ENCODE measurements at places on chromosomes 2 and 18.

DNA sequence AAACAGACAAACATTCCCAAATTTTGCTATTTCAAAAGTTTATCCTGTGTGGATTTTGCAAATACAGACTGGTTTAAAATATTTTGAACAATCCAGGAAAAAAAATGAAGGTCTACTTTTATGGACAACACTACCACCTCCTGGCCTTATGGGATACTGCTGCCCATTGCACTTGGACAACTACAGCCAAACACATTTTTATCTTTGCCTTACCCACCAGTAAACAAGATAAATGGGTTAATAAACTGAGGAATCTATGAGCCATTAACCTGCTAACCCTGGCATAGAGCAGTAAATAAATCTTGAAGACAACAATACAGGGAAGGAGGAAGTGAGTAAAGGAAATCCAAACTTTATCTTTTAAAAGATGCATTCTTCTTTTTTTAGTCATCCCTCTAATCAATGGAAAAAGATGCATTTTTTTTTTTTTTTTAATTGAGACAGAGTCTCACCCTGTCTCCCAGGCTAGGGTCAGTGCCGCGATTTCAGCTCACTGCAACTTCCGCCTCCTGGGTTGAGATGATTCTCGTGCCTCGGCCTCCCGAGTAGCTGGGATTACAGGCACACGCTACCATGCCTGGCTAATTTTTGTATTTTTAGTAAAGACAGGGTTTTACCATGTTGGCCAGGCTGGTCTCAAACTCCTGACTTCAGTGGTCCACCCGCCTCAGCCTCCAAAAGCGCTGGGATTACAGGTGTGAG, 2.1 kb upstream of the SPIRE1 start:
- peak; percentile 10 for DNase-seq

DNA sequence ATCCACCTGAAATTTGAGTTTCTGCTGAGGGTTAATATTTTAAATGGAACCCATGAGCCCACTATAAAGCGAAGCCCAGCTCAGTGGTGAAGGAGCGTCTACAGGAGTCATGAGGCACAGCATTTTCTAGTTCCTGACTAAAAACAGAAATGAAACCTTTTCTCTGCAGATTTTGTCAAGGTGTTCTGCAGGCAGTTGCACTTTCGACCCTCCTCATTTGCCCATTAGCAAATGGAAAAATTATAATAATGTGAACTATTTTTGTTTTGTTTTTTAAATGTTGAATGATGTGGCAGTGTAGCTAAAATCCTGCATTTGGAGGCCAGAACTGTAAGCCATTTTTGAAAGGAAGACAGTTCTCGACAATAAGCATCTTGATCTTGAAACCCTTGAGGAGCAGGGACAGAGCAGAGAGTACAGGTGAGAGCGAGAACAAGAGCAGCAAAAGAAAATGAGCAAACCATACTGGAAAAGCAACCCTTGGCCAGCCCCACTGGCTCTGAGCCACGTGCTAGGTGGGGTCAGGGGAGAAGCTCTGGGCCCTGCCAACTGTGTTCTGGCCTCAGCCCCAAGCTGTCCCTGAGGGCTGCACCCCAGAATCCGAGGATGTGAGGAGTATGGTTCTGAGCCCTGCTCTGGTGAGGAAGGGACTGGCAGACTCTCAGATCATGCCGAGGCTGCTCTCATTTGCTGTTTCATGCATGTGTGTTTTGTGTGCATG, 26.4 kb upstream of the COPS8 start:
- no peak for DNase-seq

DNA sequence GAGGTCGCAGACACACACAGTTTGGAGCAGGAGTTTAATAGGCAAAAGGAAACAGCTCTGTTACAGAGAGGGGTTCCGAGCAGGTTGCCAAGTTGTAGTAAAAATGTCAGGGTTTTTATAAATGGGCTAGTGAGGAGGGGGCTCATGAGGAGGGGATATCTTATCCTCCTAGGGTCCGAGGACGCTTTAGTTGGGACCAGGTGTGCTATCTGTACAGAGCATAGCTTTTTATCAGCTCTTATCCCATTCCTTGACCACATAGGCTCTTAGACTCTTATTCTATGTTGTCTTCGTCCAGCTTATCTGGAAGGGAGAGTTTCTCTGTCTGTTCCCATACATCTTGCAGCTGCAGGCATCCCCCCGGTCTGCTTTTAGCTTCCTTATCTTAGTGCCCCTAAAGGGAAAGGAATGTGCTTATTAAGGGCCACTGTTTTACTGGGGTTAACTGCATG, 44.7 kb downstream of the PDK1 start:
- no peak for DNase-seq

DNA sequence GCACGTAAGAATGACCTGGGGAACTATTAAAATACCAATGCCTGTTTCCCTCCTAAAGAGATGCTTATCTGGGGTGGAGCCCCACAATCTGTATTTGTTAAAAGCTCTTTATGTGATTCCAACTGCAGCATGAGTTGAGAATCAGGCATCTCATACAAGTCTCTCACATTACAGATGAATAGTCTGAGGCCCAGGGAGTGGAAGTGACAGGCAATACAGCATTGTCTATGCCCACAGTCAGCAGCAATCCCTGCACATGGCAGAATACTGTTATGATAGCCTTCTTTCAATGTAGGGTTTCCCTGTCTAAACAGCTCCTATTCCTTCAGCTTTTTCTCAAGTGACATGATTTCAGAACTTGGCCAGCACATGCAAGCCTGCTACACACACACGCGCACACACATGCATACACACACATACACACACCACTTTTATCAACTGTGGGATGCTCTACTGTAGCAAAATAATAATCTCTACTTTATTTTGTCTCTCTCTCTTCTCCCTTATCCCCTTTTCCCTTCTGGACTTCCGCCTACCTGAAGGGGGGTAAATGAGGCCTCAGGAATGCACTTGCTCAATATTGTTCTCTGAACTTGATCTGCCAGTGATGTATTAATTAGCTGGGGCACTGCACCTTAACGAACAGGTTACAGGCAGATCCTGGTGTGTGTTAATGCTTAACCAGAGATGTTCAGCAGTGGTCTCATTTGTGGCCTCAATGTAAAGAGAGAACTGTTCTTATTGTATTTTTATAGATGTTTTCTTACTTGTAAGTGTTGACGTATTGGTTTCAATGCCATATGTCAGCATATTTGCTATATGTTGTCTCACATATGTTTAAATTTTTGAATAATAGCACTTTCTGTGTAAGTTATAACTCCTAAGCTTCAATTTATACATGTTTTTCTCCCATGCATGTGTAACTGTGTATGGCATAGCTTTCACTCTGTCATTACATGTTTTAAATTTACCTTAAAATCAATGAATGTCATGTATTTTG, 116.0 kb downstream of the SETBP1 start:
- DNase-seq: no peak

DNA sequence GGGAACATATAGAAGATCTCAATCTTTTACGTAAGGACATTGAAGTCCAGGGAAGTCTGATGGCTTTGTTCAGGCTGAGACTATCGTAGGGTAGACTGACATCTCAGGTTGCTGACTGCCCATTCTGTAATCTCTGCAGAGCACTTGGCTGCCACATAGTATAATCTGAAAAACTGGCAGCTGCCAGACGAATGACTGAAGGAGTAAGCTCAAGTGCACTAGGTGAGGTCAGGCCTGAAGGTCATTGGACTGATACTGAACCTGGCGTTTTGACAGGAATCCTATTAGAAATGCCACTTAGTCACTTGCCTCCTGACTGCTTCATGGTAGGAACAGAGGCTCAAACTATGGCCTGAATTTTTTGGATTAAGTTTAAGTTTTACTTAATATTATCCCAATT, 23.5 kb downstream of the GPD2 start:
- no peak for DNase-seq

- DNase-seq: no peak
Observed at GRCh38 chr2:26182887-26183630, 10.2 kb downstream of the GAREM2 start.

DNA sequence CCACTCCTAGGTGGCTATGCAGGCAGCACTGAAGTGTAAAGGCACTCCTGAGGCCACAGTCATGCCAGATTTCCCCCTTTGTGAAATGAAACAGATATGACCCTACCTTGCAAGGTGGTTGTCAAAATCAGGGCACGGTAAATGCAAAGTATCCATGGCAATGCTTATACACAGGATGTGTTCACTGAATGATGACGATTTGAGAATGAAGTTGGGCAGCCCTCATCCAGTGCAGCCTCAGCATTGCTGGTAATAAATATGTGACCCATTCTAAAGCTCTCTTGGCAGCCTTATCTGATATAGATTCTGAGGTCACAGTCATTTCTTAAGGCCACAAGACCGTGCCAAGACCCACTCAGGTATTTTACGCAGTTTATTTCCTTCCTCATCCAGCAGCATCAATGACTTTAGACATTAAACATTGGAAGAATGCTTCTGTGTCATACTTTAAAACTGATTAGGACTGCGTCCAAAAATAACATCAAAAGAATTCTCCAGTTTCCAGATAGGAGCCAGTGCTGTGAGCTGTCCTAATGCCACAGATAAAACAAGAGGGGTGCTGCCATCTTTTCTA, 125.5 kb upstream of the SERTAD2 start:
- DNase-seq: no peak

DNA sequence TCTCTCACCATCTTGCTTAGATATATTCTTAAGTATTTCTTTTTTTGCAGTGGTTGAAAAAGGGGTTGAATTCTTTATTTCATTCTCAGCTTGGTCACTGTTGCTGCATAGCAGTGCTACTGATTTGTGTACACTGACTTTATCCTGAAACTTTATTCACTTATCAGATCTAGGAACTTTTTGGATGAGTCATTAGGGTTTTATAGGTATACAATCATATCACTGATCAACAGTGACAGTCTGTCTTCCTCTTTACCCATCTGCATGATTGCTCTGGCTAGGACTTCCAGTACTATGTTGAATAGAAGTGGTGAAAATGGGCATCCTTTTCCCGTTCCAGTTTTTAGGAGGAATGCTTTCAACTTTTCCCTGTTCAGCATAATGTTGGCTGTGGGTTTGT, 6.5 kb downstream of the STARD6 start:
- no peak for DNase-seq

DNA sequence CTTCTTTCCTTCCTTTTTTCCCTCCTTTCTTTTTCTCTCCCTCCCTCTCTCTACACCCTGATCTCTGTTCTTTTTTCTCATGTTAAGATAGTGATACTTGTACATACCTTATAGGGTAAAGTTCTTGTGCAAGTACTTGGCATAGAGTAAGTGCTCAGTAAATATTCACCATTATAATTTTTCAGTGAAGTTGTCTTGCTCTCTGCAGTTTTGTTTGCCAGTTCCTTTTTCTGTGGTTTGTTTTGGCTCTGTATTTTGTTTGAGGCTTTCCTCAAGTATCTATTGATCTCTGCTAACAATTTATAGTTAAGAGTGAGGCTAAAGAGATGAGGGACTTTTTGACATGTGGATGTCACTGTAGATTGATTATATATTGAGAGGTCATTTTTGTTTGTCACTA, 48.0 kb downstream of the MTX2 start:
- no peak for DNase-seq

- no peak for DNase-seq
Observed at GRCh38 chr2:182302174-182302573, 124.7 kb downstream of the PDE1A start.

GRCh38 chr18:11020877-11021414, 128.4 kb downstream of the PIEZO2 start:
- DNase-seq: no peak

DNA sequence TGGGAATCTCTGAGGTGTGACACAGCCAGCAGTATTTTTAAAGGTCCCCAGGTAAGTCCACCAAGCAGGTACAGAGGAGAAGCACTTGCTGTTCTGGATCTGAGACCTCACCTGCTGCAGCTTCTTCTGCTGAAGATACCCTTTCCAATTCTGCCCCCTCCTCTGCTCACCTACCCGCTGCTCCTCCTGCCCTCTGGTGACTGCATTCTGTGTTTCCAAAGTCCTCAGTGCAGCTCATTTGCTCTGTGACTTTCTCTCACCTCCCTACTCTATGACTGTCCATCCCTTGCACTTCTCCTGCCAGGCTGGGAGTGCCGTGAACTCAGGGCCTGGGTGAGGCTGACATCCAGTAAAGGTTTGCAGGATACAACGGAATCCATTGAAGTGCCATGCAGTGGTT, 205.2 kb upstream of the LYPD1 start:
- no peak for DNase-seq

DNA sequence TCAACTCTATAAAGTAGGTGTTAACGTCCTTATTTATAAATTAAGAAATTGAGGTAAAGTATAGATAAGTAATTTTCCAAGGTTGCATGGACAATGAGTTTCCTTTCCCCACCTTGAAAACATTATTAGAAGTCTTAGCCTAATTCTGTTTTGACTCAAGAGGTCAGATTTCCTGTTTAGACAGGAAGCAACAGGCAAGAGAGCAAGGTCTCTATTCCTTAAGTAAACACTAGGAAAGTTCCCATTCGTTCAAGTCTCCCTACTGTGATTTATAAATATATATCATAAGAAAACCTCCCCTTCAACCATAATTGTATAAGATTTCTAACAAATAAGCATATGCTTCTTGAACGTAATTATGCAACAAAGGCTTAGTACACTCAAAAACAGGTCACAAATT, 40.3 kb downstream of the CLASP1 start:
- no peak for DNase-seq

GRCh38 chr2:149180226-149180875, 141.9 kb downstream of the LYPD6B start:
- no peak for DNase-seq

DNA sequence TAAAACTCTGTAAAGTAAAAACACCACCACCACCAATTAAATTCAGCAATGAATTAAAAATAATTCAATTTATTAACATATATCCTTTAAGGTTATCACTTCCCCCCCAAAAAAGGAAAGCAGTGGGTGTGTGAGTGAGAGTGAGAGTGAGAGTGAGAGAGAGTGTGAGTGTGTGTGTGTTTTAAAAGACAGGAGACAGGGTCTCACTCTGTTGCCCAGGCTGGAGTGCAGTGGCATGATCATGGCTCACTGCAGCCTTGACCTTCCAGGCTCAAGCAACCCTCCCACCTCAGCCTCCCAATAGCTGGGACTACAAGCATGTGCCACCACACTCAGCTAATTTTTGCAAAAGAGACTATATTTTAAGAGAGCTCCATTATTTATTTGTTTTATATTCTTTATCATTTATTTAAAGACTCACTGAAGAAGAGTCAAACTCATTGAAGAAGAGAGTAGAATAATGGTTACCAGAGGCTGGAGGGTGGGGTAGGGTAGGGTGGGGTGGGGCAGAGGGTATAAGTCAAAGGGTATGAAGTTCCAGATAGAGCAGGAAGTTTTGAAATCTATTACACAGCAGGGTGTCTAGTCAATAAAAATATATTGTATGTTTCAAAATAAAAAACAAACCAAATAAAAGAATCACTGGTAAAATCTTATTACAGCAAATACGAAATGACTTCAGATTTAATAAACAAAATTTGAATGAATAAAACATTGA, 121.6 kb downstream of the C2orf74 start:
- DNase-seq: no peak

DNA sequence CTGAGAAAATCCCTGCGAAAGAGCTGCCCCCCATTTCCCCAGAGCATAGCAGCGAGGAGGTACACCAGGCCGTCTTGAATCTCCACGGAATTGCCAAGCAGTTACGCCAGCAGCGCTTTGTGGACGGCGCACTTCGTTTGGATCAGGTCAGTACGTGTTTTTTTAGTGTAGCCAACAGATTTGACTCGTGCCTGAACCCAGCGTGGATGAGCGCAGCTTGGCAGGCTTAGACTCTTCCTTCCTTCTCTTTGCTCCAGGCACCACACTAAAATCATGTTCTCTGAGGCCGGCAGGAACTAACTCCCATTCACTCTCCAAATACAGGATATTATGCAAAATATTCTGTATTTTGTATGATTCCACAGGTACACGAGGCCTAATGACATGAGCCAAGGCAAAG, 115.3 kb upstream of the ALPP start:
- DNase-seq: no peak

GRCh38 chr2:172098287-172098649, 4.4 kb downstream of the DLX2 start:
- DNase-seq: no peak

- DNase-seq: no peak
Observed at GRCh38 chr2:228700638-228701037, 519.2 kb upstream of the SPHKAP start.
